ENCODE measurements at places on chromosomes 3 and 15. TPM values are rescaled to one million over a fixed set of nuclear protein-coding genes. Genes with fewer than 3 reads are reported as not detected.

ST3GAL6 gene
- 44.3 TPM for total RNA-seq

BMF gene
- 5.4 TPM for total RNA-seq

PIF1 gene
- total RNA-seq = 5.2 TPM

GP9 gene
- 0.11 TPM for total RNA-seq

THAP10 gene
- 1.0 TPM for total RNA-seq

CTXN2 gene
- total RNA-seq = not detected

EPHB3 gene
- 0.09 TPM for total RNA-seq

BTLA gene
- total RNA-seq = not detected

HYPK gene
- total RNA-seq = 5.4 TPM

ITGA11 gene
- total RNA-seq = 13.9 TPM

CEP63 gene
- 16.6 TPM for total RNA-seq

TRIM71 gene
- total RNA-seq = not detected

FANCD2OS gene
- total RNA-seq = not detected

CYP1A2 gene
- not detected for total RNA-seq

TASOR gene
- total RNA-seq = 72.4 TPM

EAF2 gene
- total RNA-seq = 0.26 TPM

SNTN gene
- total RNA-seq = not detected

WDR5B gene
- 4.7 TPM for total RNA-seq

TEX55 gene
- total RNA-seq = not detected

ACP3 gene
- not detected for total RNA-seq

ARL6 gene
- 6.0 TPM for total RNA-seq

ARL14 gene
- total RNA-seq = not detected

ACKR4 gene
- total RNA-seq = 0.09 TPM

MTHFS gene
- 18.3 TPM for total RNA-seq

CKMT1A gene
- total RNA-seq = not detected

ABHD6 gene
- 18.5 TPM for total RNA-seq

TOPAZ1 gene
- not detected for total RNA-seq

RLBP1 gene
- total RNA-seq = not detected

RPP25 gene
- 29.3 TPM for total RNA-seq

CPNE9 gene
- not detected for total RNA-seq

CD80 gene
- total RNA-seq = not detected

RHCG gene
- not detected for total RNA-seq

C3orf85 gene
- not detected for total RNA-seq

CHL1 gene
- not detected for total RNA-seq

OSBPL10 gene
- 12.3 TPM for total RNA-seq

CELSR3 gene
- 0.22 TPM for total RNA-seq

All from dermis lymphatic vessel endothelial cell (primary cell).